ENCODE measurements at places on chromosomes 1 and 21. TPM values are rescaled to one million over a fixed set of nuclear protein-coding genes. Genes with fewer than 3 reads are reported as not detected.

GRCh38 chr1:64356636-64357256, 113.2 kb upstream of the CACHD1 start:
- DNase-seq, result no peak

DNA sequence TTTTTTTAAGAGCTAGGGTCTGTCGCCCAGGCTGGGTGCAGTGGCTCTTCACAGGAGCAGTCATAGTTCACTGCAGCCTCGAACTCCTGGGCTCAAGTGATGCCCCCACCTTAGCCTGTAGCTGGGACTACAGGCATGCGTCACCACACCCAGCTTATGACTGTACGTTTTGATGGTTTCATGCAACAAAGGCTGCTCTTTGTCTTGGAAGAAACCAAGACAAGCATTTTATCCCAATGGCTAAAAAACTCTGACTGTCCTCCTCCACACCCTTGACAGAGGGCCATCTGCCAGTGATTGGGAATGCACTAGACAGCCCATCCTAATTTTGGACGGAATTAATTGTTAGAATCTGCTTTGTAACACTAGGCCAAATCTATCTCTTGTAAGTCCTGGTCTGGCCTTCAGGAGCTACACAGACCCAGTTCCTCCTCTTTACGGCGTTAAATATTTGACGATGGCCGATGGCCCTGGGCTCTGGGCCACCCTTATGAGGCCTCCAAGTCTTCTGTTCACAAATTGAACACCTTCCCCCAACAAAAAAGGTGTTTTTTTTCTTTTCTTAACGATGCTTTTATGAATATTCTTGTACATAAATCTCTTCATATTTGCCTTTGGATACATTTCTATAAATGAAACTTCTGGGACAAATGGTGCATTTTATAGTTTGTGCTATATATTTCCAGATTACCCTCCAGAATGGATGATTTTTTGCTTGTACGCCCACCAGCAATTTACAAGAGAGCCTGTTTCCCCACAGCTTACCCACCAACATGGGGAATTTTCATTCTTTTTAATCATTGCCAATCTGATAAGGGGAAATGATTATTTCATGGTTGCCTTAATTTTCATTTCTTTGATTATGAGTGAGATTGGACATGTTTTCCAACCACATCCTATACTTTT, 104.8 kb upstream of the SLC25A33 start:
- DNase-seq, result no peak

DNA sequence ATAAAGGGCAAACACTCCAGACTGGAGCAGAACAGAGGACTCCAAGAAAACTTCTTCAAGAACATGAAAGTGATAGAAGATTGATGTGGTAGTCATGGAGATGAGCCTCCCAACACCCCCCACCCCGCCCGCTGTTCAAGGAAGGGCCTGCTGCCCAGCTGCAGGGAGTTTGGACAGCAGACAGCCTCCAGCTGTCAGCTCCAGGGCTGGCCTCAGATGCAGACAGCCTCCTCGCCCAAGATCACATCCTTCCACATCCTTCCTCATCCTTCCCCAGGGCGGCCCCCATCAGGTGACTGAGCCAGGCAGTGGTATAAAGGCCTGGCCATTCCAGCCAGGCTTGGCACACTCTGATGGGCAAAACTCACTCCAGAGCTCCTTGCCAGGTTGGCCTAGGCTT, 24.6 kb downstream of the HMGN2 start:
- no peak for DNase-seq

GRCh38 chr1:110058591-110058990, 11.9 kb downstream of the ALX3 start:
- no peak for DNase-seq

DNA sequence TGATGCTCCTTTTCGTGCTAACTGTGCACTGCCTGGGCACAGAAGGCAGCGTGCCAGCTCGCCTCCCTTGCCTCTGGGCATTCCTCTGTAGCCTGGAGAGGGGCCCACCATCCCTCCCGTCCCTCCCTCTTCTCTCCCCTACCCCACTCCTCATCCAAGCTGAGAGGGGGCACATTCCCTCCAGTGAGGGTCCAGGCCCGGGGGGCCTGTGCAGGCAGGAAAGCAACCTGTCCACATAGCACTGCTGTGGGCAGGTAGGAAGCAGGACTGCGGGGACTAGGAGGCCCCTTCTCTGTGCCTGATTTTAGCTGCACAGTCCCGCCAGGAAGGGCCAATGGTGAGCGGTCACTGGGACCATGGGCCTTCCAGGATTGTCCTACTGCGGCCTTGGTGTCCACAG, 10.3 kb upstream of the PKNOX1 start:
- DNase-seq, result no peak

DNA sequence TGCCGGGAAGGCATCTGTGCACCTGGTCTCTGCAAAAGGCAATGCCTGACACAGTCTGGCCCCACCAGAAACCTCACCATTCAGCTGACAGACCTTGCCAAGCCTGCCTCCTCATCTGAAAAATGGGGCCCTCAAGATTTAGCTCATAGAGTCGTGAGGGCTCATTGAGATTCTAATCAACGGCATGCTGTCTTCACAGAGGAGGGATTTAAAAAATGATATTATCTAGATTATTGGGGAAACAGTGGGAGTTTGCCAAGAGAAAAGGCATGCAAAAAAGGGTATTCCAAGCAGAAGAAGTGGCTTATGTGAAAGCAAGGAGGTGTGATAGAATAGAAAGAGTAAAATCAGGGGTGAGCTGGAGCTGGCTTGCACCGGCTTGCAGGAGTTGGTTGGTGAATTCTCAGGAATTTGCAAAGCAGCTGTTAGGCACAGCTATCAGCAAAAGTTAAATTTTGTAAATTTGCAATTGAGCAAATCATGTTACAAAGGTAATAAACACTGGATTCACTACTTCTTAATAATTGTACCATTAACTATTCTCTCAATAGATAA, 91.7 kb upstream of the WNT4 start:
- no peak for DNase-seq

The KIF14 gene
- 2.9 TPM for total RNA-seq

The CYYR1 gene
- total RNA-seq, result 40.7 TPM
